ENCODE measurements at places on chromosomes 11 and 22.

DNA sequence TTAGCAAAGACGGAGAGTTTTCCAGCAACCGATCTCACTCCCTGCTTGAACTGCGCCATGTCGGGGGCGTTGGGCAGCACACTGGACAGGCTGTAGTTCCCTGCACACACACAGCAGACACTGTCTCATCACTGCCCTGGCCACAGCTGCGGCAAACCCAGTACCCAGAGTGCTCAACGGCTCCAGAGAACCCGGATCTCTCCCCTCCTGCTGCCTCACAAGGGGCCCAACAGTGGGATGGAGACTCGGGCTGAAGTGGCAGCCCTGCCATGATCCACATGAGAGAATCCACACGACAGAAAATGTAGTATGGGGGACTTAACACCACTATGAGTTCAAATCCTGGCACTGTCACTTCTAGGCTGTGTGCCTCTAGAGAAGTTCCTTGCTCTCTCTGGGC lies 58.0 kb downstream of the ARFGAP3 start:
- H3K27me3 ChIP-seq: no peaks in the 10 kb centered on the region
- H3K36me3 ChIP-seq: peaks cover 10% of the 10 kb centered on the region
- H3K27ac ChIP-seq: no peak overlapping the region
- no peaks in the 10 kb centered on the region for H3K4me1 ChIP-seq
- no peak overlapping the region for H3K4me3 ChIP-seq

GRCh38 chr22:23533328-23533762 lies 46.7 kb downstream of the IGLL1 start:
- no peaks in the 10 kb centered on the region for H3K27me3 ChIP-seq
- H3K4me3 ChIP-seq: no peak overlapping the region
- no peaks in the 10 kb centered on the region for H3K4me1 ChIP-seq
- H3K36me3 ChIP-seq: no peaks in the 10 kb centered on the region
- H3K27ac ChIP-seq: no peak overlapping the region

- H3K27me3 ChIP-seq: no peaks in the 10 kb centered on the region
- H3K4me1 ChIP-seq: no peaks in the 10 kb centered on the region
- no peaks in the 10 kb centered on the region for H3K36me3 ChIP-seq
- no peak overlapping the region for H3K4me3 ChIP-seq
Observed at GRCh38 chr11:116173941-116174911, 598.6 kb downstream of the BUD13 start.

DNA sequence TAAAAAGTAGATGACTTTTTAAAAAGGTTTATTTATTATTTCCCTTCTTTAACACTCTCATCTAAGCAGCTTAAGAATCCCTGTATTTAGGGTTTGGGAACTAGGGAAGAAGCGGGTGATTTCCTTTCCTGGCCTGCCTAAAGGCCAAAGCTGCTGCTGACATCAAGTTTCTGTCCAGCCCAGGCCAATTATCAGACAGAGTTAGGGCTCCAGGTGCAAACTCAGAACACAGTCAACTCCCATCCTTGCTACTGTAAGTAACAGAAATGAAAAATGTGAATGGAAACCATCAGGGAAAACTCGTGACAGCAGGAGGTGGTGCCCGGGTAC lies 108.9 kb downstream of the CCDC81 start:
- H3K36me3 ChIP-seq: no peaks in the 10 kb centered on the region
- H3K4me3 ChIP-seq: no peak overlapping the region
- no peak for DNase-seq
- peaks cover 2% of the 10 kb centered on the region for H3K4me1 ChIP-seq
- H3K27me3 ChIP-seq: no peaks in the 10 kb centered on the region
- H3K27ac ChIP-seq: peak overlapping the region; percentile 49

GRCh38 chr22:32132783-32133182 lies 26.3 kb downstream of the C22orf42 start:
- H3K36me3 ChIP-seq: no peaks in the 10 kb centered on the region
- H3K4me1 ChIP-seq: no peaks in the 10 kb centered on the region
- no peak overlapping the region for H3K27ac ChIP-seq
- DNase-seq: no peak
- no peak overlapping the region for H3K4me3 ChIP-seq

DNA sequence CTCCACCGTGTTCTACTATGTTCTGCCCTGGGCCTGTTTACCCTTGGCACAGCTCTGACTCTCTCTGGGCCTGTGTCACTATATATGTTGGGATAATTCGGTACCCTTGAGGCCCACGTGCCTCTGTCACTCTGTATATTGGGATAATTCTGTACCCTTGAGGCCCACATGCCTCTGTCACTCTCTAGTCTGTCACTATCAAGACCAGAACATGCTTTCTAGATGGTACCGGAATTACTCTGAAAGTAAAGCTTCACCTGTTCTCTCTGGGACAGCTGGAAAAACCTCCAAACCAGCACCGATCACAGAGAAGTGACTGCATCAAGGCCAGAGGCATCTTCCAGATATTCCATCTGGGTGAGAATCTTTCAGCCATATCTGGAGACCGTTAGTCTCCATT lies 9.3 kb upstream of the FCHSD2 start:
- peaks cover 8% of the 10 kb centered on the region for H3K4me1 ChIP-seq
- no peak for DNase-seq
- H3K4me3 ChIP-seq: no peak overlapping the region
- H3K27me3 ChIP-seq: no peaks in the 10 kb centered on the region
- H3K27ac ChIP-seq: peak overlapping the region; percentile 24
